ENCODE measurements at places on chromosomes 7 and 10.

- DNase-seq: no peak
These were observed 13.0 kb downstream of the STK32C start for GRCh38 chr10:132294561-132295318.

GRCh38 chr7:152006336-152006735, 19.1 kb upstream of the GALNT11 start:
- no peak for DNase-seq

DNA sequence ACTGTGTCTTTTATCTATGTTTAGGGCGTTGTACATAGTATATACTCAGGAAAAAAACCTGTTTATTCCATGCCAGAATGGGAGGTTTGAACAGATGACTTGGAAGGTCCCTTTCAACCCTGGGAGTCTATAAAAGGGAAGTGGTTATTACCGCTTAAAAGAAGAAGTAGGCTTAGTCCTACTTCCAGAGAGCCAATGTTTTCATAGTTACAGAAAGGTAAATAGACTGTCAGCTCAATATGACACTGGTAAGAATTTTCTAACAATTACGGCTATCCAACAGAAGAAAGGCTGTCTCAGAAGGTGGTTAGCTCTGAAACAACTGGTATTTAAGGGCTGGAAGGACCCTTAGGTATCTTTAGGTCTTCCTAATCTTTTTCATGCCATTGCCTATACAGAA, 1.1 kb upstream of the TFAM start:
- peak; percentile 96 for DNase-seq

- no peak for DNase-seq
These were observed 54.7 kb upstream of the EGR2 start for GRCh38 chr10:62870866-62871265.

GRCh38 chr7:46881507-46882127, 700.3 kb downstream of the TNS3 start:
- DNase-seq: no peak

- no peak for DNase-seq
These were observed 7.5 kb upstream of the DNAJC1 start for GRCh38 chr10:22010973-22011408.

DNA sequence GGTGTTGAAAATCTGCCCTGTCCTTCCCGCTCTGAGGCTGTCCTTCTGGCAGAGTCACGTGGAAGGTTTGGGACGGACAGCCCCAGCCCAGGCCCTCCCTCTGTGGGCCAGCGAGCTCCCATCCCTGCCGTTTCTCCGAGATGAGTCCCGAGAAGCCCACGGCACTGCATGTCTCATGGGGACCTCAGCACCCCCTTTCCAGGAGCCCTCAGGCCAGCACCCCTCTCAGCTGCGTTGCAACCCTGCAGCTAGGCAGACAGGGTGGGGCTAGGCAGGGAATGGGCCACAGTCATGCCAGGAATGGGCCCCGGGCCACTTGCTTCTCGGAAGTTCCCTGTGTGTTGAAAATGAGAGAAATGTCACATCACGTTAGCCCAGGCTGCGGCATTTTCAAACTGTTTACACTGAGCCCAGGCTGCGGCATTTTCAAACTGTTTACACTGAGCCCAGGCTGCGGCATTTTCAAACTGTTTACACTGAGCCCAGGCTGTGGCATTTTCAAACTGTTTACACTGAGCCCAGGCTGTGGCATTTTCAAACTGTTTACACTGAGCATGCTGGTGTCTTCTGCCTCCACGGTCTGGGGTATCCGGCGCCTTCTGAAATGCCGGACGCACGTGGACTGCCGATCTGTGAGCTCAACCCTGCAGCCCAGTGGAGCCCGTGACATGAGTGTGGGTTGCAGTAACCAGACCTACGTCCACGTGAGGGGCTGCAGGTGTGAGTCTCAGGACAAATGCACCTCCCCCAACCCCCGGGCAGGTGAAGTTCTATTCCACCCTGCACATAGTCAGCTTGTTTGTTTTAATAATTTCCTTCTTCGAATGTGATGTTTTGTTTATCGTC, 42.6 kb downstream of the FAM20C start:
- DNase-seq: no peak

DNA sequence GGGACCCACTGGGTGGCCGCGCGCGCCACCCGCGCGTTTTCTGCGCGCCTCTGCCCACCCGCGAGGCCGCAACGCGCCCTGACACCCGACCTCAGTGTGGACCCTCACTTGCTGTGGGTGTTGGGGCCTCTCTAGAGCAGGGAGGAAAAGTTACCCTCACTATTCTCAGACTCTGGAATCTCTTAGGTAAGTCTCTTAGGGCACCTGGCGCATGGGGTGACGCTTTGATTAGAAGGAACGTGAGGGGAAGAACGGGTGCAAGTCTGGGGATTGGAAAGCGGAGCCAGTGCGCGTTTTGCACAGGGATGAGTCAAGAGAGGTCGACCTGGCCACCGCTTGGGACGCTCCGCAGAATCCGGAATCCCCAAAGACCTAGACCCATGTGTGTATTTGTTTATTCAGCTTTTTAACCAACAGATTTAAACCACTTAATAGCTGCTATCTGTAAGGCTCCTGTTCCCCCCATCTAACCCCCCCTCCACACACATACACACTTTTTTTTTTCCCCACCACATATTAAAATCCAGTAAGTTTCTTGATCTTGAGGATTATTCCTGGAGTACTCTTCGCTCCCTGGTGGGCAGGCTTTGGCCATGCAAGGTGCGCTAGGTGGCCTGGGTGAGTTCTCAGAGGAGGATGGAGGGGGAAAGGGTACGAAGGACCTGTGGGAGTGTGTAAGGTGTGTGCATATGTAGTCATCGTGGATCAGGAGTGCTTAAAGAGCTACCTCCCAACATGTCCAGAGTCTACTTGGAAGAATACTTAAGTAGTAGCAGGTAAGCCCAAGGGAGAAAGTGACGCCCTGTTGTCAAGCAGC, 169.1 kb upstream of the PPP1R3A start:
- DNase-seq: peak; percentile 19

GRCh38 chr7:83827036-83827435, 178.1 kb upstream of the SEMA3E start:
- DNase-seq: no peak

DNA sequence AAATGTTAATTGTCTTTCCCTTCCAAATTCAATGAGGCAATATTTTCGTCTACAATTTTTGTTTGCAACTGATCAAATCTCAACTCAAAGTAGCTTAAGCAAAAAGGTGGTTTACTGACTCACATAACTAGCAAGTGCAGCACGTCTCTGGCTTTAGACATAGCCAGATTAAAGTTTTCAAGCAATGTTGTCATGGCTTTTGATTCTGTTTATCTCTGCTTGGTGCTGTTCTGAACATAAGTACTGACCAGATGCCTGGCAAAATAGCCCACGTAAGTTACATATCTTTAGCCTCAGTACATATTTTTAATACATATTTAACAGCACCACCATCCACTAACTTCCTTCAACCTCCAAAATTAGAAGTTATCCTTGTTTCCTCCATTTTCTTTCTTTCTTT, 877.9 kb downstream of the KCNMA1 start:
- DNase-seq: no peak

- peak; percentile 11 for DNase-seq
These were observed 247.8 kb upstream of the AOAH start for GRCh38 chr7:36972140-36972518.

GRCh38 chr10:28551086-28551485, 18.2 kb downstream of the WAC start:
- no peak for DNase-seq

DNA sequence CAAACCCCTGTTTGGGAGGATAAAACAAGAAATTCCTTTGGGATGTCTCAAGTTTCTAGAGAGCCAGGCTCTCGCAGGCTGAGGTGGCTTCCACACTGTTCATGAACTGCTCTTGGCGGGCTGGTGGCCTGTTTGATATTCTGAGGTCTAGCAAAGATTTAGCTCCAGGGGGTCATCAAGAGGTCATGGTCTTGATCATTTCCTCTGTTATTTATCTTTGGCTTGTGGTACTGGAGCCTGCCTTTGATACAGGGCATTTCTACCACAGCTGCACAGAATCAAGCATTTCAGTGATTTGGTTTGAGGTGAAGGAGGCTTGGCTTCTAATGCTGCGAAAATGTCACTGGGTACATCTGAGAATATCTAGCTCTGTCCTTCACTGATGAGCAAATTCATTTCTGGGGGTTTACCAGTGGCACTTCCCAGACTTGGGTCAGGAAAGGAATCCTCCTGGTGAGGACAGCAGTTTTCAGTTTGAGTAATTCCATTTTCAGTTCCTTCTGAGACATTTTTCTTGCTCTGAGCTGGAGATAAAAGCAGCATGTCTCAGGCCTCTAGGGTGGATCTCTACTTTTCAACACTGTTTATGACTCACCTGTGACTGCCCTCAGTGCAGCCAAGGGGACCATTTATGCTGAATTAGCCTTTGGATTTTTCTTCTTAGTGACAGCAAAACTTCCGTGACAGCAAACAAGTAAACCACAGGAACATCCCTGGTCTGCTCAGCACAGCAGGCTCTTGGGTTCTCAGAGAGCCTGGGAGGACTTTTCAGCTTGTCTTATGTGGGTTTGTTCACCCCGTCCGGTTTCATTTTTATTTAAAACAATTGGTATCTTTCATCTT, 312.0 kb downstream of the RNLS start:
- DNase-seq: peak; percentile 96

DNA sequence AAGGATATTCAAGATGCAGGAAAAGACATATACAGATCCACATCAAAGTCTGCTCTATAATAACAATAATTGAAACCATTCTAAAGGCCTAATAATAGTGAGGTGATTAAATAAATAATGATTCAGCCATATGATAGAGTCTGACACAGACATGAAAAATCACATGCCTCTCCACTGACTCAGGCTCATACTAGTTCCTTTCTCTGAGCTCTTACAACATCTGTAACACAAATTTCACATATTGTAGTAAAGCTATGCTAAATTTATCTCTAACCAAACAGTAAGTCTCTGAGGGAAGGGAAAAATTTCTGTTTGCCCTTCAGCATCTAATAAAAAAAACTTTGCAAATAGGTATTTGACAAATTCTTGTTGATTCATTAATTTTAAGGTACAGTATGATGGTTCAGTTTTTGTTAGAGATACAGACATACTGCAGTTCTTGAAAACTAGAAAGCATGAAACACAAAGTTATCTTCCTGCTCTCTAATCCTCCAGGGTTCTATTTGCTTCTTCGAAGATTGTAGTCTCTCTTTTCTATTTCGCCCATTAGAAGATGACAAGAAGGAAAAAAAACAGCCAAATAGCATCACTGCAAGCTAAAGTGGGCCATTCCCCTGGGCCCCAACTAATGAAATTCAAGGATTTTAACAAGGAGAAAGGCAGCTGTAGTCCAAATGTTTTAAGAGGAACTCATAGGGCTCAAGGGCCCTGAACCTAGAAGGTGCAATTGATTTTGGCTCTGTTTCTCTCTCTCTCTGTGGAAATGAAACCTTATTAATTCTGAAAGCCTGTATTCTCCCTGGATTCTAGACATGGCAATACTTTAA, 53.9 kb downstream of the CUBN start:
- peak; percentile 77 for DNase-seq

DNA sequence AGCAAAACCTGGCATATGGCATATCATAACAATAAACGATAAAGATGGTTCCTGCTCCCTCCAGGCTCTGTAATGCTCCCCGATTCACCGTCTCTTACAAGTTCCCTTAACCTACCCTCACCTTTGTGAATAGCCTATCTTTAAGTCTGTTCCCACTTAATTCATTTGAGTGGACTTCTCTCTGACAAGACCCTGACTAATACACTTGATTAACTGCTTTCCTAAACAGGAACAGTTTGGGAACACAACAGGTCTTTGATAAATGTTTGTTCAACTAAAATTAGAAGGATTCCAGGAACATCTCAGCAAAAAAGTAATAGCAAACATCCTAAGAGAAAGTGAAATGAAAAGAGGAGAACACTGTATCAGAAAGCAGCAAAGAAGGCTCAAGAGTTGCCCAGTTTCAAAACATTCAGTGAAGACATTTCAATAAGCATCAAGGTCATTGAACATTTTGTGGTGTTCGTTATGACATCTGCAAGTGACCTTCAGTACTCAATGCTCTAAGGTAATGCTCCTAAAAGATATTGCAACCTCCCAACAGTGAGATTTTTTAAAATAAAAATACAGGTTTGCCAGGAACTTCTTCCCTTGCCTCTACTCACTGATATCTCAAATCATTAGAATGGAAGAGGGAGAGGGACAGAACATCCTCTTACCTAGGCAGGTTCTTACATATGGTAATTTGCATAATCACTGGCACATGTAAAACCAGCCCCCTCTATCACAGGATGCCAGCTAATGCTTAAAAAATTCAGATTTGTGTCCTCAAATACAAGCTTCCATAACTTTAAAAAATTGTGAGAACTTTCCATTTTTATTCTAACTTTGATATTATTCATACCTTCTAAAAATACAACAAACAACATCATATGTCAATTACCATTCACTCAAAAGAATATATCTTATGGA, 11.4 kb upstream of the ARHGAP12 start:
- DNase-seq: no peak

DNA sequence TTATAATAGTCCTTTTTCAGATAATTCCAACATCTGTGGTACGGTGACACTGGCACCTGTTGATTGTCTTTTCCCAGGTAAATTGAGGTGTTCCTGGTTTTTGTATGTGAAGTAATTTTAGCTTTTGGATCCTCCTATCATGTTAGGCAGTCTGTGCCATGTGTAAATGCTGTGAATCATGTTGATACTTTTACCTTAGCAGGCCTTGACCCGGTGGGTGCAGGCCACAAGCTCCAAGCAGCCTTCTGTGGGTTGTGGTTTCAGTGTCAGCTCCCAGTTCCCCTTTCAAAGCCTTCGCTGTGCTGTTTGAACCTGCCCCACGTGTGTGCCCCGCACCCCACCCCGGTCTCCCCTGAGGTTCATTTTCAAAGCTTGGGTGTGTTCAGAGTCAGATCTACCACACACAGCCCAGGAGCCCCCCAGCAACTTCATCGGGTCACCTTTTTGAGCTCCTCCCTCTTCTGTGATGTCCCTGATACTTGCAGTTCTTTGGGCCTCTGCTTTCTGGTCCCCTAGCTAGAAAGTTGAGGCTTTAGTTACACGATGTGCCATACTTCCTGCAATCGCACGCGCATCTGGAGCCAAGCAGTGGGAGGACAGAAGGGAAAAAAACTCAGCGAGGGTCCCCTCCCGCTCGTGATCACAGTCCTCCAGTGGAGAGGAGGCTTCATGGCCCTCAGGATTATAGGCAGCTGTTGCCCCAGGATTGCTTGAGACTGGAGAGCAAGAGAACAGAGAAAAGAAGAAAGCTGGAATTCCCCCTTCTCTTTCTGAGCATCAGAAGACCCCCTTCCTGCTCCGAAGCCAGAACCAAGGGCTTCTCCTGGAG, 8.7 kb upstream of the BHLHA15 start:
- DNase-seq: peak; percentile 93

DNA sequence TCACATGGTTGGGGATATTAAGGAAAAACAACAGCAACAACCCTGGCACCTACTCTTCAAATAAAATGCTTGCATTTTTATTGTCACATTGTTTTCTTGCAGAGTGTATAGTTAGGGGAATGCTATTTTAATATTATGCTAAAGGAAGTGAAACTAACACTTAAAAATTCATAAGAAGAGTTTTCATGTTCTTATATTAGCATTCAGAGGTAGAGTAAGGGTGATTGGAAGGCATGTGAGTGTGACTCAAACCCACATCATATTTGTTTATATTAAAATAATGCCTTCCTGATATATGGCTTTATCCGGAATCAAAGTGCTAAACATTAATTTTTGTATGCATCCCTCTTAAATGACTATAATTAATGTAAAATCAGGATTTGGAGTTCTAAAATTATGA, 59.8 kb upstream of the TES start:
- DNase-seq: peak; percentile 54

Measured in MV-4-11 (cell line).